GM12864 (cell line): ENCODE measurements at places on chromosomes 4 and X.

DNA sequence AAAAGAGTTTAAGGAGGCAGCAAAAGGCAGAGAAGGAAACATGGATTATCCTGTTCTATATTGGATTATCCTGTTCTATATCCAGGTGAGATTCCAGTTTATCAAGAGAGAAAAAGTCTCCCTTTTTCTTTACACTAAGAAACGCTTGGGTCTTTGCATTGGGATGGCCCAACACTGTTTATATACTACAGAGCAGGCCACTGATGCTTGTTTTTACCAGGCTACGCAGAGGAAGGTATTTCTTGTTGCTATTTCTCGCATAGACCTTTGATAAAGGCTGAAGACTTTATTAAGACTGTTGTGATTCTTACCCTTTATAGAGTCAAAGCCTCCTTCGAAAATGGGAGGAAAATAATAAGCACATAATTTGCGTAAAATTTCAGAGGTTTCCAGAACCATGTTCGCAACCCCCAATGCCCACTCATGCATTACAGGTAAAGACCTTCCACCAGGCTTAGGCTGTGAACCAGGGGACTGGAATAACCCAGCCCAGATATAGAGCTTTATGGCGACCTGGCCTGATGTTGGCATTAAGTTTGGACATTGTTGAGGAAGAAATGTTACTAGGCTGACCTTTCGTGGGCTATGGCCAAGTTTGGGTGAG is 218.3 kb downstream of the PTTG2 start:
- no peak for DNase-seq

DNA sequence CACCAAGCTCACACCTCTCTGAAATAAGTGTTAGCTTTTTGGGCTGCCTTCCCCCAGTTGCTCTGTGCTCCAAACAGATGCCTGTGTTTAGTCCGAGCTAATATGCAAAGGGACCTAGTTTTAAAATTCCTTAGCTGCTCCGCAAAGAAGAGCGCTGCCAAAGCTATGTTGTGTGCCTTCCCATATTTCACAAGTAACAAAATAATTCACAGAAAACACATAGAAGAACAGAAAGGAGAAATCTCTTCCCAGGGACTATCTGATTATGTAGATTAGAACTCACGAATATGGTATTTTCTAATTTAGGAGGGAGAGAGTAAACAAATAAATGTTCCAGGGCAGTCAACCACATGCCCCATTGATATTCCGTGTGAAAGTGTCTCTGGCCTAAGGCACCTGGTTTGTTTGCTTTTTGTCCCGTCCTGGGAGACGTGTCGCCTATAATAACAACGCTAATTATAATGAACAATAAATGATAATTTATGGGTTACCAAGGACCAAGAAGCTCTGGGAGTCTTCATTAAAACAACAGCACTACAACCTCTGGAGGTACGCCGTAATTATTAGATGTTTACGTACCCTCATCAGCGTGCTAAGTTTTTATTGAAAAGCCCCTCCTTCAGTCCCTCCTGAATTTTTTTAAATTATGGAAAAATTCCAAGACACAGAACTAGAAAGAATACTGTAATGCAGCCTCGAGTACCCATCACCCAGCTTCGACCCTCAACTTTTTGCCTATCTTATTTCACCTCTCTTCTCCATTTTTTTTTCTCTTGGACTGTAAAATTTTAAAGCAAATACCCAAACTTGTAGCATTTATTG is 1.2 kb upstream of the CCNG2 start:
- DNase-seq, result no peak

- no peak for DNase-seq
These were observed 100.2 kb upstream of the CXCL13 start for GRCh38 chr4:77505275-77505957.

- no peak for DNase-seq
These were observed 755.8 kb downstream of the RPA4 start for GRCh38 chrX:97639526-97639925.

GRCh38 chrX:48306175-48306574 is 50.3 kb downstream of the SSX3 start:
- no peak for DNase-seq

DNA sequence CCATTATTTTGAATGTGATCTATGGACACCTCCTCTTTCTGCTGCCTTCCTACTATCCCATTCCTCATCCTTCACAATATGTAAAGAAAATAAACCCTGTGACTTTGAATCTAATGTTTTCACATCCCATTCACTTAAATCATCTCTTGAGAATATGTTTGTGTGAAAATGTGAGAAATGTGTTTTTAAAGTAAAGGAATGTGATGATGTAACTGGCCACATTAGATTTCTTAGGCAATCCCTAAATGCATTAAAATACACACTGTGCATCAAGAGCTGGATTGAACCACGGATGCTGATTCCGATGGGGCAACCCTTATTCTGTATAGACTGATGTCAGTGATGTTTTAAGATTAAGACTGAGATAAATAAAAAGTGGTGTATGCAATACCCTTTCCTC is 558.9 kb upstream of the TENM3 start:
- no peak for DNase-seq

DNA sequence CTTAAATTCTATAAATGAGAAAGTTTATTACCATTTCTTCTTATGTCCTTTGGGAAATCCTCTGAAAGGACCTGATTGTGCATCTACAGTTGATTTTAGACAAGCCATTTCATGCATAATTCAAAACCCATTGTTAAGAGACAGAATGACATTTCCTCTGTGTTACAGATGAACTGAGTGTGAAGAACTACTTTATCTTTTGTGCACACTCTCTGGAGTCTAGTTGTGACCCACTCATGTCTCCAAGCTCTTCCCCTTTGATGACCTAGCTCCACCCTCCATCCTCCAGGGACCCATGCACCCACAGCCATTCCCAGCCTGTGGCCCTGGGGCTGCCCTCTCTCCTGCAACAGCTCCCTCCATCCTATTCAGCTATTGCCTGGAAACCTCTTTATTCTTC is 57.5 kb upstream of the BMPR1B start:
- DNase-seq, result no peak

DNA sequence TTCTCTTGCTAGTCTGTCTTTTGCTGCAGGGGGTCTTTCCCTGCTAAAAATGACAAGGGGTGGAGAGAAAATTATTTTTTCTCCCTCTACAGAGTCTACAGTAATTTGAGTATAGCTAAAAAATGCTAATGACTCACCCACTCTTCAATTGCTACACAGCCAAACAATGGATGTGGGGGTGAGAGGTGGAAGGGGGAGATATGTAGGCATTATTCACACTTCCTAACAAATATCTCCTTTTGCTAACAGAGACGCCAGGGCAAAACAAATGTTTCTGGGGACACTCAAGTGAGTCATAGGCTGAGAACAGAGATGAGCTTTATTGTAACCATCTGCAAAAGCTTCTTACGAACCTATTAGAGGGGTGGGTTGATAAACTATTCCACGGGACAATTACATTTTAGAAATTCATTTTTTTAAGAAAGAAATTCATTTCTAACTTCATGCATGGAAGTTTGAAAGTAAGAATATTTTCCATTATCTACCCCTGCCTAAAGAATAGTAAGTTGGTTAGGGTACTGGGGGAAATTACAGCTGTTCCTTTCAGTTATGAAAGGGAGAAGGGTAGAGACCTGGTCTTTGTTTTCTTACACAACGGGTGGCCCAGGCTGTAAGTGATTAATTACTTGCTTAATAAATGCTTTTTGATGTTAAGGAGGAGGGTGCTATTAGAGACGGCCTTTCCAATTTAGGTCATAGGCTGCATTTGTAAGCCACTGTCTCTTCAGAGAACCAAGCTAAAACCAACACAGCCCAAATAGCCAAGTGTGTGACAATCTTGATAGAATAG is 12.8 kb downstream of the SCD5 start:
- DNase-seq, result no peak

DNA sequence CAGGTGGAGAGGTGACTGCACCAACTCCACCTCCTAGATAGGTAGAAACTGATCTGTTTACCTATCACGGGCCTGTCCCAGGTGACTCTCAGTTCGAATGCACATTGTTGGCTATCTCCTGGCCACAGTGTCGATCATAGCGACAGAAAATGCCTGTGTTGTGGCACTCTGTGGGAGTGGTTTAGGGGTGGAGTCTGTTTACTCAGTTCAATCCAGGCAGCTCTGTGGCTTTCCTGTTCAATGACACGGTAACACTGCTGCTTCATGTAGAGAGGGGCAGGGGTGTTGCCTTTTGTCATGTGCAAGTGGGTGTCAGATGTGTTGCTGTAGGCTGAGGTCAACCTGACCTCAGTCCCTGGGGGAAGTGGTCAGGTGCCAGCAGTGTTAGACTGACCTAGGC is 1602.4 kb downstream of the TECRL start:
- DNase-seq, result no peak

- DNase-seq, result no peak
These were observed 2.2 kb upstream of the FBXL5 start for GRCh38 chr4:15657366-15657765.

DNA sequence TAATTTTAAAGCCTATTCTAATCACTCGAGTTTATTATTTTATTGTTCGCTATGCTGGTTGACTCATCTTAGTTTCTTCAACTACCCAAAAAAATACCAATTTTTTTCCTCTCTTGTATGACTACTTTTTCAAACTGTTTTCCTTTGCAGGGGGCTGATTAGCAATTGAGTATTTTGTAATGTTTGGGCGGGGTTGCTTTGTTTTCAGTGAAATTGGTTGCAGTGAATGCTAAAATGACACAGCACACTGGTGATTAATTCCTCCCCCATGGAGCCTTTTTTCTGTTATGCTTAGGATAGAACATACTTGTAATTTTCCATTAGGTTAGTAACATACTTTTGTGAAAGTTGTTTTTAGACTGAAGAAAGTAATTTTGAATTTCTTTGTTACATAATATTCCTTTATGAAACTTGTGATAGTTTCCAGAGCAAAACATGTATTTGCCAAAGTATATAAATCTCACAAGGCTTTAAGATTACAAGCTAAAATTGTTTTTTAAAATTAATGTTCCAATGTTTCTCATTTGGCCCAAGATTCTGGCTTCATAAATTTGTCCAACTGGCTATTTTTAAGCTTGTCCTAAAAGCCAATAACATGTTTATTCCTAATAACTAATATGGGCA is 120.4 kb downstream of the CHIC1 start:
- no peak for DNase-seq

GRCh38 chr4:111792632-111793031 is 352.6 kb upstream of the FAM241A start:
- DNase-seq, result no peak

DNA sequence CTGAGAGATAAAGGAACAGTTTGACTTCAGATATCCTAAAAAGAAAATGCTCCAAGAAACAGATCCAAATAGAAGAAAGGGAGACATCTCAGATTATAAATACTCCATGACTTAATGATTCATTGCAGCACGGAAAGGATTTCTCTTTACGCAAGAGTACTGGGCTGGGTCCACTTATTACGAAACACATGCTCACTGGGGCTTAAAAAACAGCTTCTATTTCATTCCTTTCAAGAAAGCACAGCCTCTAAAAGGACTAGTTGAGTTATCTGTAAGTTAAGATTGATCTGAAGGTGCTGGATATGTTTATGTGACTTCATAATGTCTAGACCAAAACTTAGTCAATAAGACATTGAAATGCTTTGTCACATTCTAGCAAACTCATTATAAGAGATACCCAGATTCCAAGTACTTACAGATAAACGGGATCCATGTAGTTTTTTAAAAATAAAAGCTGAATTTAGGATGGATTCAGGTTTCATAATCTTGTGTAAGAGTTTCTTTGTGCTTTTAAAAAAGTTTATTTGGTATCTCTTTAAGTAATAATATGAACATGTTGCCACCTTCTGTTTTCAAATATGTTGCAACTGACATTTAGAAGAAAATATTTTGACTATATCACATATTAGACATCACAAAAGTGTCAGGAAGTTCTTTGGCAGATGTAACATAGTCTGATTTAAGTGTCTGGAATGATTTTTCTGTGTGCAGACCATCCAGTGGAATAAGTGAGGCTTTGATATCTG is 109.5 kb upstream of the MYOZ2 start:
- no peak for DNase-seq

DNA sequence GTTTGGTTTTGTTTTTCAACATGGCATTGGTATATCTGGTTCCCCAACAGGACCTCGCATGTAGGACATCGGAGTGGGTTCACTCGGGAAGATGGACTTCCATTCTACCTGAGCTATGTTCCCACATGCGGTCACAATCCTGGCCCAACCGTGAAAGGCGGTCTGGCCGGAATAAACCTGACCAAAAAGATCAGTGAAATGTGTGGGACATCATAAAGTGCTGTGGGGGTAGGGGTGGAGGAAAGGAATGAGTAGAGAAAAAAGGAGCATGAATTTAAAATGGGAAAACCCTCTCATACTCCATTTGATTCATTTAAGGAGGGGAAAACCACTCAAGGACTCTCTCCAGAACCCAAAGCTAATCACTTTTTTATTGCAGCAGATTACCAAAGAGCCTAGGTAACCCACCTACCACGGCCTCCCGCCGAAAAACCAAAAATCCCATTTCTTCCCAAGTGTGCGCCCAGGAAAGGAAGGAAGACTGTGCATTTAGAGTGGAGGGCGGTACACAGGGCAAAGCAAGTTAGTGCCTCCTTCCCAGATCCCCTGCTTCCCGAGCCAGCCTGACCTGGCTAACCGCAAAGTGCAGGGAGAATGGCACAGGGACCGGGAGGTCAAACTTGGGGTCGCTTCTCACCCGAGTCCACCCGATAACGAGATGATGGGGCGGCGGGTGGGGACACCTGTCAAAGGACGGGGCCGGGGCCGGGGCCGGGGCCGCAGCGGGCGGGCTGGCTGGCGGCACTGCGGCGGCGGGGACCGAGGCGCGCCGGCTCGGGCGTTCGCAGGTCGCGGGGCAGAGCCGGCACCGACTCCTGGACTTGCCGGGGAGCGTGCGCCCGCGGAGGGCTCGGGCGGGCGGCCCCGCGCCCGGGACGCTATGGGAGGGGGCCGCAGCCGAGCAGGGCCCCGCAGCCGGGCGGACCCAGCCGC is 669 bp downstream of the TMEM150C start:
- DNase-seq, result no peak

GRCh38 chr4:6520051-6520636 is 47.7 kb upstream of the PPP2R2C start:
- no peak for DNase-seq

DNA sequence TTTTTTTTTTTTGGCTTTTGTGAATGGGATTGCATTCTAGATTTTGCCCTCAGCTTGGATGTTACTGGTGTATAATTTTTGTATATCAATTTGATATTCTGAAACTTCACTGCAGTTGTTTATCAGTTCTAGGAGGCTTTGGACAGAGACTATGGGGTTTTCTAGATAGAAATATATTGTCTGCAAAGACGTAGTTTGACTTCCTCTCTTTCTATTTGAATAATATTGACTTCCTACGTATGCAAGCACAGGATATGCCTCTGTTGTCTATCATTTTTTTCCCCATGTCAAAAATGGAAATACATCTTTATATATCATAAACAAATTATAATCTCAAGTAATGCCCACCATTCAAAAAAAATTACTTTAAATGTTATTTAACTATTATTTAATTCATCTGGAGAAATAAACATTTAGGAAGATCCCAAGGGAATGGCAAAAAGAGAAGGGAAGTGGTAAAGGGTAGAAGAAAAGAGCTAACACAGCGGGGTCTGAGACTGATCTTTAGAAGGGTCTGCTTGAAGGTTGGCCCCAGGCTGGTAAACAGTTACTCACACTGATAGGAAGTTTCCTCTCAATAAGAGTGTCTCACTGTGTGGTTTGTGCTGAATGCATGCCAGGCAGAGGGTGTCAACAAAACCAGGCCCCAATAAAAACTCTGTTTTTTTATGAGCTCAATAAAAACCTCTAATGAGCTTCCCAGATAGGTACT is 35.7 kb downstream of the ZNF518B start:
- no peak for DNase-seq

- DNase-seq, result peak; percentile 55
These were observed 71.6 kb downstream of the FAM114A1 start for GRCh38 chr4:38939165-38939564.
